ELR (cell line): ENCODE measurements at places on chromosomes 2 and 18.

DNA sequence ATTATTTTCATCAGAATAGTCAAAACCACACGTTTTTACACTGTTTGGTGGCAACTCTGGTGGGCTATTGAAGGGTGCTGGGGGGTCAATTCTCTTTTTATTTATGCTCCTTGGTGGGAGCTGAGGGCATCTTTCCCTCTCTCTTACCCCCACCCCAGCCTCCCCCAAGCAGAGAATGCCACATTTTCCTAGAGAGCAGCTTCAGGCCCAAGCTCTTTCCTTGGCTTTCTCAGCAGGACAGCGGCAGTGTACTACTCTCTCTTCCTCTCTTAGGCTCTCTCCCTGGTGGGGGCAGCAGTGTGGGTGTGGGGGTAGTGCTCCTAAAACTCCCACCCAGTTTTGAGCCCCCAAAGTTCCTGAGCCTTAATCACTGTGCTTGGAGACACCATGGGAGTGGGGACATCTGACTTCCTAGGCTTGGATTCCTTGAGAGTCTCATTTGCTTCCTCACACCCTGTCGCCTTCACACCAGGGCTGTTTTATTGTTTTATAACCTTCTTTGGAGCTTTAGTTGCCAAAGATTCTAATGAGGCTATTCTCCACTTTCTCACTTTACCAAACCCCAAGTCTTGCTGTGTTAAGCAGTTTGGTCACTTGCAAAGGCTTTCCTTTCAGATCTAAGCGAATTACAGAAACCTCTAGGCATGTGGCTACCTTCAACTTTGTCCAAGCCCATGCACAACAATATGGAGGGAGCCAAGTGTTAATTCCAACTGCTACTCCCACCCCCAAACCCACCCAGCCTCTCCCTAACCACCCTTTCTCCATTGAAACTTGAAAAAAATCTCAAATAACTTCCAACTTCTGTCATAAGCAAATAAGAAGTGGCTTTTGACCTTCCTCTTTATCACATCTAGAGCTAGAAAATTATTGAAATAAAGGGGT, 6.0 kb upstream of the HOXD4 start:
- DNase-seq, result no peak

DNA sequence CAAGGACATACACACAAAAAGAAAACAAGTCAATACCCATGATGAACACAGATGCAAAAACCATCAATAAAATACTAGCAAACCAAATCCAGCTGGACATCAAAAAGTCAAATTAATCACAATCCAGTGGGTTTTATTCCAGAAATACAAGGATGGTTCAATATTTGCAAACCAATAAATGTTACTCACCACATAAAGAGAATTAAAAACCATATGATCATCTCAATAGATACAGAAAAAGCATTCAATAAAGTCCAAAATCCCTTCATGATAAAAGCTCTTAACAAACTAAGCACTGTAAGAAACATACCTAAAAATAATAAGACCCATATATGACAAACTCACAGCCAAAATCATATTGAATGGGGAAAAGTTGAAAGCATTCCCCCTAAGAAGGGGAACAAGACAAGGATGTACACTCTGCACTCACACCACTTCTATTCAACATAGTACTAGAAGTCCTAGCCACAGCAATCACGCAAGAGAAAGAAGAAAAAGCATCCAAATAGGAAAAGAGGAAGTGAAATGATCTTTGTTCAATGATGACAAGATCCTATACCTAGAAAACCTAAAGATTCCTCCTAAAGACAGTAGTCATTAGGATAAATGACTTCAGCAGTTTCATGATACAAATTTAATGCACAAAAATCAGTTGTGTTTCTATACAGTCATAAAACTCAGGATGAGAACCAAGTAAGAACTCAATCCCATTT, 62.6 kb downstream of the TRAPPC8 start:
- DNase-seq, result no peak

DNA sequence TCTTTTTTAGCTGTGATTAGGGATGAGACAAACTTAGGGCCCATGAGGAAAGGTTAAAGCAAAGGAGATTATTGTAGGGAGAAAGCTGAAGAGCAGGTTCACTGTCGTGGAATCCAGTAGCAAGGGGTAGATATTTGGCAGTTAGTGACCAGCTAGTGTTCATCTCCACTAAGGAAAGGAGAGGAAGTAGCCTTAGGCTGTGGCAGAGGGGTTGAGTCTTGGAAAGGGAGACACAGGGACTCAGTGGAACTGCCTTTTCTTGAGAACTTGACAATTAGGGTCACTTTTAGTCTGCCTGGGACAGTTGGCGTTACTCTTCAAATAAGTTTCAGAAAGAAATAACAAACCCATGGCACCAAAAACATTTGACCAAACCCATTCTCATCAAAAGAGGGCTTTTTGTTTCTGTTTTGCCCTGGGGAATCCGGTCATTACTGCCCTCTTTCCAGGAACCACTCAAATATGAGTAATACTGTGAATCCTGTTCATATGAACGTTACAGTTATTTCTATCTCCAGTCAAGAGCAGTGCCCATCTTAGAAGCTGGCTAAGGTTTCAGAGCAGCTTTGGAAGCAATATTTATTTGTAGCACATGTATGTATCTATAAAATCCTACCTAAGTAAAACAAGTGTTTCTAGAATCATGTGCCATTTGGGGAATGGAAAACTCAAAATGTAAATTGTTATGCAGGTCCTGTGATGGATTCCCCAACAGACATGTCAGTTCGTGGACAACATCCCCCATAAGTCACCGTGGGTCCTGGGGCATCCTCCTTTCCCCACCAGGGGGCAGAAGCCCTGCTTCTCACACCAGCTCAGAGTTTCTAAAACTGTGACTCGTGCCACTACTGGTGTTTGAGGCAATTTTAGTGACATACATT, 77.3 kb upstream of the PHLPP1 start:
- peak; percentile 32 for DNase-seq

DNA sequence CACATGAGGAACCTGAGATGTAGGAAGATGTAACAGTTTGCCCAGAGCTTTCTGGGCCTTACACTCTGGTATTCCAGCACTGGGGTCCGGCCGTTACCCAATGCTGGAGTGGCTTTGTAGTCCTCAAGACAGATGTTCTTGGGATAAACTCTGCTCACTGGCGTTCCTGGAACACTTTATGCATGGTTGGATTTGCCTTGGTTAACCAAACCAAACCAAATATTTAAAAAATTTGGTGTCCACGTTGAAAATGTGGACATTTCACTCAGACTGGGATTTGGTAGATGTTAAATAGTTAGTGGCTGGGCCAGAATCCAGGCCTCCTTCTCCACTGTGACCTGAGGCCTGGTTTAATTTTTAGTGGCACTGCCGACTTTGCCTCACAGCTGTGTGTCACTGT, 81.5 kb downstream of the ACOXL start:
- no peak for DNase-seq
